ENCODE measurements at places on chromosomes 11 and 22.

DNA sequence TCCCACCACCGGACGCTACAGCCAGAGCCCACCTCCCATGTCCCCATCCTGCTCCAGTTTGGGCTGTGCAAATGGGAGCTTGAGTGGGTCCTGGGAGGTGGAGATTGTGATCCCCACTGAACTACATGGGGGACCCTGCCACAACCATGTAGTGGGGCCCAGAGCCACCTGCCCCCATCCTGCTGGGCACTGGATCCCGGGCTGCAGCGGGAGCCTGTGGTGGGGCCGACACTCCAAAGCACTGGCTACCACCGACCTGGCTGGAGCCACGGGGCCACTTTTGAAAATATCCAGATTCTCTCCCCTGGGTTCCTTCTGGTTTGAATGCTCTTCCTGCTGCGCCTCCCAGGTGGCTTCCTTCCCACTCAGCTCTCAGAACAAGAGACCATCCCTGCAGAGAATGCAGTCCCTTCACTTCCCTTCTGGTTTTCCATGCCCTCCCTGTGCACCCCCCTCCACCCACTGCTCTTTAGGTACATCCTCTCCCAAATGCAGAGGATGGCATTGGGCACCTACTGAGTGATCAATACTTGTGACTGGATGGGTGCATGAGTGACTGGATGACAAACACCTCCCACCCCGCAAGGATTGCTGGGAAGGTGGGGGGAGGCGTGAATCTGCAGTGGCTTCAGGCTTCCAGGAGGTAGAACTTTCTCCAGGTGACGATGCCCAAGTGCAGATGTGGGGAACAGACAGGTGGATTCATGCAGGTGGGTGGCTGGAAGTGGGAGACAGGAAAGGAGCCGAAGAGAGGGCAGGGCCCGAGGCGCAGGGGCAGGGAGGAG lies 846 bp upstream of the UNC93B1 start:
- no peak for DNase-seq

DNA sequence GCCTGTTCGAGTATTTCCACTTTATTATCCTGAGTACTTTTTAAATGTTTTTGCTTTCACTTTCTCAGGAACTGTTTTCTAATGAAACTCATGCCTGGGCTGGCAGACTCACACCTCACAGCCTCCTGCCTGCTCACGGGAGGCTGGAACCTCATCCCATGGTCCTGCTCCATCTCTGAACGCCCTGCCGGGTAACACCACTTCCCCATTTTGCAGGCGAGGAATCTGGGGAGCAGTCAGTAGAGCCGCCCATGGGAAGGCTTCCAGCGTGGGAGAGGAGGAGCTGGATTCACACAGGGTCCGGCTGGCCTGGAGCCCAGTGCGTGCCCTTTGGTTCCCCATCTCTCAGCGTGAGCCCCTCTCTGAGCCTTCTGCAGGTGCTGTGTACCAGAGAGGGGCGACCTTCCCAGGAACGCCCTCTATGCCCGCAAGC lies 53.6 kb downstream of the SCUBE1 start:
- DNase-seq: no peak

- no peak for DNase-seq
Observed at GRCh38 chr11:128879817-128880216, 11.3 kb upstream of the KCNJ5 start.

DNA sequence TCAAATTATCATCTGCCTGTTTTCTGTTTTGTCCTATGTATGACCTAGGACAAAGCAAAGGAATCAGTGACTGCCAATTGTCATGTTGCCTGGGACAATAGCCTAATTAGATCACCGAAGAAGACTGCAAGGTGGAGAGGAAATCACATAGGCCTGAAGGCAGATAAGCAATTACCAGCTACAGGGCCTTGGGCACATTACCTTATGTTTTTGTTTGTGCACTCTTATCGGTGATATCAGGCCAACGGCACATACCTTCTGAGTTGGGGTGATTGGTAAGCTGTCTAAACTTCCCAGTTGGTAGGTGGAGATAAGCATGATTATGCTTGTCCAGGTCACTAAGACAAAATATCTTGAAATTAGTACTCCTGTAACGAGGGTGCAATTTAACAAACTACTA lies 58.1 kb upstream of the FAM181B start:
- no peak for DNase-seq

GRCh38 chr11:65258988-65259387 lies 2.8 kb upstream of the POLA2 start:
- no peak for DNase-seq

DNA sequence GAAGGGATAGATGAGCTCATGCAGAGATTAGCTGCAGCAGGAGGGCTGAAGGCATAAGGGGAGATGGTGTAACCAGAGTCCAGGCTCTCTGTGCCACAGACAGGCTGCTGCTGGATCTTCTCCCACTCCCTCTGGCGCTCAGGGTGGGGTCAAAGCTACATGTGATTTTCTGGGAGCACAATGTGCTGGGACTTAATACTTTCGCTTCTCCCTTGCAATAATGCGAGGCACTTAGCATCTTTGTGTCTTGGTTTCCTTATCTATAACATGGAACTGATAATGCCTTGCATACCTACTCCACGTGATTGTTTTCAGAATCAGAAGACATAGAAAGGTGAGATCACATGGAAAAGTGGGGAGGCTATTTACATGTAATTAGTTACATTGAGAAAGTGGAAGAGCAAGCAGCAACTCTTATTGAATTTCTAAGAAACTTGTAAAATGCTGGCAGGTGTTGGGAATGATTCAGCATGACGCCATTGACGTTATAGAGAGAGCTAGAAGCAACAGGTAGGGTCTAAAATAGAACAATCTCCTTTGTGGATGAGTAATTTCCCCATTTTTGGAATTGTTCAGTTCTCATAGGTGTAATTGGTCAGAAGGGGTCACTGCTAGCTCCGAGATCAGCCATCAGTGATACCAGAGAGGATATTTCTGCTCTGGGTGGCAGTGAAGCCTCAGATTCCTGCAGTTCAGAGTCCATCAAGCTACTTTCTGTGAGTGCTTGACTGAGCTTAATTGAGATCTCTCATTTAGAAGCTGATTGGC lies 8.2 kb upstream of the OR9I1 start:
- DNase-seq: no peak

DNA sequence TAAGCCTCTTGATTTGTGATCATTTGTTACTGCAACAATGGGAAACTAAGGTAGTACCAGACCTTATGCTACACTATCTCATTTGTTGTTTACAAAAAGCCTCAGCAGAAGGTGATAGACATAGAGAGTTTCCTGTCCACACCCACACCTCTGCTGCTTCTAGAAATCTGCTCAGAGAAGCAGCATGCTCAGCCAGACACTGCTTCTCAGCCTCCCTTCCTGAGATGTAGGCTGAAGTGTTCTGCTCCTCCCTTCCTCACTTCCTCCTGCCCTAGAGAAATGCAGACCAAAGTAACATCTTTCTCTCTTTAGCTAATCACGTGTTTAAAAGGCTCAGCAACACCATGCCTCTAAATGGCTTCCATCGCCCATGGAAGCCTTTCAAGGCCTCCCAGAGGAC lies 88.4 kb downstream of the SLC1A2 start:
- DNase-seq: peak; percentile 14

- DNase-seq: no peak
Observed at GRCh38 chr11:134513585-134514120, 101.6 kb upstream of the B3GAT1 start.

- DNase-seq: no peak
Observed at GRCh38 chr11:59943997-59944714, 5.9 kb downstream of the OOSP1 start.

GRCh38 chr22:49426098-49426497 lies 401.6 kb downstream of the BRD1 start:
- DNase-seq: no peak

DNA sequence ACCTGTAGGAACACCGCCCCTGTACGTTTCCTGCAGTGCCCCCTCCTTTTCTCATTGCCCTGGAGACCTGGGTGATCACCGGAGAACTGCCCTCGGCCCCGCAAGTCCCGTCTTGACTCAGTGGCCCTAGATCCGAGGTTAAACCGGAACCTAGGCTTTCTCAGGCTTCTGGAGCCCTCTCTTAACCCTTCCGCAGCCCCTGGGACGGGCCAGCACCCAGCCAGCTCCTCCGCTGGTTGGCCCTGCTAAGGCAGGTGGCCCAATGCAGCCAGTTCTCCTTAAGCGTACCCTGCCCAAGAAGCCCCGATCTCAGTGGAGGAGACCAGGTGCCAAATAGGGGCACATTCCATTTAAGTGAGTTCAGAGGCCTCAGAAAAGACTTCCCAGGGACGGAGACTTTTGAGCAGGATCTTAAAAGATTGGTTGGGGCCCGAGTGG lies 776 bp downstream of the NLRX1 start:
- DNase-seq: peak; percentile 28

GRCh38 chr11:83663988-83664387 lies 377.8 kb upstream of the CCDC90B start:
- no peak for DNase-seq

DNA sequence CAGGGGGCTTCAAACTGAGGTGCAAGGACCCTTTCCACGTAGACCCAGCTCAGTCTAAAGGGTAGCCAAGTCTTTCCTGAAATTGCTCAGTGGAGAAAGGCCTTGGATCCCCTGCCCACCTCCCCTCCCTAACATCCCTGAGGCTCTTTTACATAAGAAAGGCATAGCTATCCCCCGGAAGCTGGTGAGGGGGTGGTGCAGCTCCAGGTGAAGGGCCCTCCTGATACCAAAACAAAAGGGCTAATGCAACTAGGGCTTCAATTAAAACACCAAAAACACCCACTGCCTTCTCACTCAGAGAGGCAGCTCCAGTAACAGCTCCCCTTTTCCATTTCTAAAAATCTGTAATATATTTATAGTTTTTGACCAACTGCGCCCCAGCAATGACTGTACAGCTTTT lies 5.8 kb downstream of the SHANK2 start:
- no peak for DNase-seq

GRCh38 chr11:74004759-74005615 lies 3.9 kb downstream of the UCP3 start:
- peak; percentile 63 for DNase-seq

GRCh38 chr11:387193-387793 lies 6.7 kb upstream of the PKP3 start:
- no peak for DNase-seq

GRCh38 chr11:126113963-126114362 lies 51.3 kb upstream of the CDON start:
- DNase-seq: no peak

GRCh38 chr11:46984548-46984947 lies 48.0 kb downstream of the CSTPP1 start:
- no peak for DNase-seq

GRCh38 chr11:90309693-90310092 lies 86.8 kb upstream of the CHORDC1 start:
- DNase-seq: no peak

DNA sequence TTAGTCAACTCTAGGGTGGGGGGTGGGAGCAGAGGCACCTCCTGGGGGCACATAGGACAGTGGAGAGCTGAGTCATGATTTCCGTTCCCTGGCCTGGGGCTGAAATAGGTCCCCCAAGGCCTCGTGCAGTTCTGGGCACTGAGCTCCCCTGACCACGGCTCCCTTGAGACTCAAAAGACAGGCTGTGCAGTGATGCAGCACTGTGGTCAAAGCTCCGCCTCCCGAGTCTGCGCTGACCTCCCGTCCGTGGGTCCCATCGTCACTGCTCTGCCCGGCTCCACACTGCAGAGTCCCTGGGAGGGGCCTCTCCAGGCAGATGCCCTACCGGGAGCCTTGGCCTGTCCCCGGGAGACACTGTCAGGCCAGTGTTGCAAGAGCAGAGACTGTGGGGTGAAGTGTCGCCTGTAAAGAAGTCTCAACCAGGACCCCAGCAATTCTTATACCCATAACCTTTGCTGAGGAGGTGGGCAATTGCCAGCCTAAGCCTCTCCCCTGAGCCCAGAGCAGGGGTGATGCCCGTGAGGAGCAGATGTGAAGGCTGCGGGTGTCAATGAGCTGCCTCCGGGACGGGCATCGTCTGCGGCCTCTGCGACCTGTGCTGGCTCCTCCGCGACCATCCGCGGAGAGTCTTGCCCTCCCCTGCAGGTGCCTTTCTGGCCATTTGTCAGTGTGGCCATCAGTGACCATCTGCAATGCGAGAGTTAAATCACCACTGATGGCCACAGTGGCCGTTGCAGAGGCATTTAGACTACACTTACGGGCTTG lies 877.3 kb downstream of the BRD1 start:
- DNase-seq: no peak

DNA sequence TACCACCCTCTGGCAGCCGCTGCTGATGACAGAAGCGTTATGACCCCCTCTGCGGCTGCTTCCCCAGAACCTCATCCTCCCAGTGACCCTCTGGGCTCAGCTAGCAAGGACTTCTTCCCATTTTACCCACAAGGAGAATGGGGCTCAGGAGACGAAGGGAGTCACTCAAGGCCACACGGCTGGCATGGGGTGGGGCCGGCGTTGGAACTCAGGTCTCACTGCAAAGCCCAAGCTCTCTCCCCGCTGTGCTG lies 16.8 kb upstream of the SUN2 start:
- DNase-seq: no peak

DNA sequence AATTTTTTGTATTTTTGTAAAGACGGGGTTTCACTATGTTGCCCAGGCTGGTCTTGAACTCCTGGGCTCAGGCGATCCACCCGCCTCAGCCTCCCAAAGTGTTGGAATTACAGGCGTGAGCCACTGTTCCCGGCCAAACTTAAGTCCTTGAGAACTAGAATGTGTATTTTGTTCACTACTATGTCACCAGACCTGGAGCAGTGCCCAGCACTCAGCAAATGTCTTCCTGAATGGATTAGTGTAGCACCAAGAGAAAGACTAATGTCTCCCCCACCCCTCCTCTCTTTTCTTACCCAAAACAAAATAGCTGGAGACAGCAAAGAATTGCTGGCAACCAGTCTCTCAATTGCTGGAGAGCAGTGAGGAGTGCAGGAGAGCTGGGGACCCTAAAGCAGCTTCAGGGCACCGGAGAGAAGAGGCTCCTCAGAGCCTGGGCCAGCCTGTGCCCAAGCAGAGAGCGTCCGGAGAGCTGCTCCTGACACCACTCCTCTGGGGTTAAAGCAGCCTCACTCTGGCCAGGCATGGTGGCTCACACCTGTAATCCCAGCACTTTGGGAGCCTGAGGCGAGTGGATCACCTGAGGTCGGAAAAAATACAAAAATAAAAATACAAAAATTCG lies 14.9 kb downstream of the SLC25A18 start:
- DNase-seq: no peak

DNA sequence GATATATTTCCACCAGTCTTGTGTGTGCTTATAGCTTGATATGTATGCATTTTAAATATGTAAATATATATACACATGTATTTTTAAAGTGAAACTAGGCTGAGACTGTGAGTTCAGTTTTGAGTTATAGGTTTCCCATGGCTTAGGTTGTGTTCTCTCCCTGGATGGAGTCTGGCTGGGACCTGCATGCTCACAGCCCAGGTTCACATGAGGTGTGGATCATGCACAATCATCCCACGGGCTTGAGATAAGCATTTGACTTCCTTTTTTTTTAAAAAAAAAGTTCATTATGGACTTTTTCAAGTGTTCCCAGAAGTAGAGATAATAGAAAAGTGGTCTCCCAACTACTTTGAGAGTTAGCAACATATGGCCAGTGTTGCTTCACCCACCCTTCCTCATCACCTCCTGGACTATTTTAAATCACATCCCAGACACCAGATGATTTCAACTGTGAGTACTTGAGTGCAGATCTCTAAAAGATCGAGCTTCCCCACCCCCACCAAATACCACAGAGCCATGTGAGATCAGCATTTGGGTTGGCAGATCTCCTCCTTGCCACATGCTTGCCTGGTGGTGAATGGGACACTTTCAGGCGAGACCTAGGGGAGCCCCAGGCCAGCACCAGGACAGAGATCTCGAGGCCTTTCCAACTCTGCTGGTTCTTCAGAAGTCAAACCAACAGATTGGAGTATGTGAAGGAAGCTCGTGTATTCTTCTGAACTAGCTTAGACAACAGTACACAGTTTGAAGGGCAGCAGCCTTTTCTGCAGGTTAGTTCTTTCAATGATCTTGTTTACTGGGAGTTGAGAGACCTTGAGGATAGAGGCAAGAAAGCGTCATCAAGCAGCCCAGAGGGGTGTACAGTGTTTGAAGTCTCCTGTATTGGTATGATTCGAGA lies 15.9 kb downstream of the MED15 start:
- no peak for DNase-seq
